ENCODE measurements at places on chromosomes 1 and 21. TPM values are rescaled to one million over a fixed set of nuclear protein-coding genes. Genes with fewer than 3 reads are reported as not detected.
A peak's percentile ranks its signal among the peaks of the same experiment; 100 is the strongest.

The SERINC2 gene
- polyA plus RNA-seq: 45.9 TPM

GRCh38 chr1:53992085-53992874 lies 25.7 kb downstream of the LDLRAD1 start:
- no peak for DNase-seq

DNA sequence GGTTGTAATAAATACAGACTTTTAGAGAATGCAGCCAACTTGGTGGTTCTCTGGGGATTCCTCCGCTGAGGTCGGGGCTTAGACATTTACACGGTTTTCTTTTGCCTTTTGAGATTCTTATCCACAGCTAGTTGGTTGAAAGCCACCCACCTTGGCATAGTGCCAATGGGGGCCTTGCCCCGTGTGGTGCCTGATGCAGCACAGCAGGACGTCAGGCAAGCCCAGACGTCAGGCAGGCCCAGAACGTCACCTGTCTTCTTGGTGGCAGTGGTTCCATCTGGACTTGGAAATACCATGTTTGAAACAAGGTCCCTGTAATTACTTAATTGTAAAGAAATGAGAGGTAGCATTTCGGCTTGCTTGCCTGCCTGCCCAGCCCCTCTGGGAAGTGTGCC lies 78.5 kb downstream of the GALNT2 start:
- no peak for DNase-seq

The CD1E gene
- not detected for polyA plus RNA-seq

The KLF17 gene
- not detected for polyA plus RNA-seq

The NTNG1 gene
- polyA plus RNA-seq: 31.0 TPM

- peak; percentile 28 for DNase-seq
Measured at GRCh38 chr1:86703696-86704457, 499 bp upstream of the SH3GLB1 start.

GRCh38 chr1:72282271-72283021 lies at the start of gene NEGR1:
Gene NEGR1, minus strand, starts transcription at chr1:72282539.
- DNase-seq: peak; percentile 62

- DNase-seq: no peak
Measured at GRCh38 chr21:39650801-39651200, 38.1 kb downstream of the B3GALT5 start.

The CDK18 gene
- 20.1 TPM for polyA plus RNA-seq

The PLCH2 gene
- 1.7 TPM for polyA plus RNA-seq

The S100A11 gene
- 279 TPM for polyA plus RNA-seq

GRCh38 chr1:5954964-5955363 lies 37.3 kb downstream of the NPHP4 start:
- DNase-seq: no peak

DNA sequence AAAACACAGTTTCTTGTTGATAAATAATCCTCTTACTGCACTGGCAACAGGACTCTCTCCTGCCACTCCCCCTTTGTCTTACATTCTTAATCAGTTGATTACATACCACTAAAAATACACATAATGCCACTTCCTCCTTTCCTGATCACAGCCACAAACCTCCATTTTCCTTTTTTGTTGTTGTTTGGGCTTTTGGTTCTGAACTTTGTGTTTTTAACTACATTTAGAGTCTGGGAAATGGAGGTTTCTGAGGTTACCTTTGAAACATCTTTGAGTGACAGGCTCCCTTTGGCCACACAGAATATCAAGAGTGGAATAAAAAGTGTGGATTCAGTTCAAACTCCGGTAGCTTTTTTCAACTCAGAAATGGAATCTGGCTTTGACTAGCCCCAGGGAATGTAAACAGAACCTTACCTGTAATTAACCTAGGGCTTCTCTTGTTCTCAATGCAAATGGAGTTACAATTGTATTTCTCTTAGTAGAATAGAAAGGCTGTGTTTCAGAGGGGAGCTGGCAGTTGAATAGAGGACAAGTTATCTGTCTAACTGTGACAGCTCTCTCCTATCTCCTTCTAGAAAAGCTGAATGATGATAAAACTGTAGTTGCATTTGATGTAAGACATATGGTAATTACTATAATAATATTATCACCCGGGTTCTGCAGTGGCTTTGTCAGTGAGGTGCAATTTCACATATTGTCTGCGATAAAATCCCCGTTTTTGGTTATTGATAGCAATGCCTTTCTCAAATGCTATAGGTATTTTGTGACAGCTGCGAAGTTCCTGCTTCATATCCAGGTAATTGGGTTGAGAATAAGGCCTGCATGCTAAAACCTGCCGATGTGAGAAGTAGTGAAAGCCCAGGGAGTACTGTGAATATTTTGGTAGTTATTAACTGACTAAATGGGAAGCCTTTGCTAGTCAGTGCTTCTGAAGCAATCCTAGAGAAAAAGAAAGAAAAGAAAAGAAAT lies 66.9 kb downstream of the ST6GALNAC5 start:
- no peak for DNase-seq

DNA sequence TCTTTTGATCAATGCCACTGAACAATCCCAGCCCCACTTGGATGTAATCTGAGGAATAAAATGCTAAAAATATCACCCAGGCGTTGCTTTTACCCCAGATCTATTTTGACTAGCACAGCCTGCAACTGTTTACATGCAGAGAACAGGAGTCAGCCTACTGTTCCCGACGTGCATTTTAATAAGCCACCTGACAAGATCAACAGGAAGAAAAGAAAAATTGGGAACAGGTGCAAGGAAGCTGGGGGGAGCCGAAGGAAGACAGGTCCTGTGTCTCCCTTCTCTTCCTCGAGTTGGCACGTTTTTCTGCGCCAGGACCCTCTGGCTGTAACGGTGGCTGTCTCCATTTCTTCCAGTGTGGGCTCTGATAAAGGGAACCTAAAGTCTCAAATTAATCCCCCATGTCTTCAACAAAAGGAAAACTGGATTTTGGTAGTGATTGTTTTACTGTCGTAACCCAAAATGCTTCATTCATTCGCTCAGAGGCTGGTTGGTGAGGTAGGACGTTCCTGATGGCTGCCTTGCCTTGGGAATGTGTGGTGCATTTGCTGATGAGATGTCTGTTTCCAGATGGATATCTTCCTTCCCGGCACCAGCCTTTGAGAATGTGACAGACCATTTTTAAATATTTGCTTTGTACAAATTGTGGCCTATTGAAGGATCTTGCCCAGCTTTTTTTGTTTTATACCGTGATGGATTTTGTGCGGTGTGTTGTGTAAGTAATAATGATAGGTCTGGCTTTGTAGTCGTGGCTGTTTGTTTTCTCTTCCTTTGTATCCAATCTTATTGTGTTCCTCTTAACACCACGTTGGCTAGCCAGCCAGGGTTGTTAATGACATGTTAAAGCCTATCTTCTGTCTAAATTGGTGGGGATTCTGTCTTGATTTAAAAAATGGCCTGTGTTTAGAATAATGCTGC lies 117.5 kb downstream of the C1orf21 start:
- DNase-seq: no peak

DNA sequence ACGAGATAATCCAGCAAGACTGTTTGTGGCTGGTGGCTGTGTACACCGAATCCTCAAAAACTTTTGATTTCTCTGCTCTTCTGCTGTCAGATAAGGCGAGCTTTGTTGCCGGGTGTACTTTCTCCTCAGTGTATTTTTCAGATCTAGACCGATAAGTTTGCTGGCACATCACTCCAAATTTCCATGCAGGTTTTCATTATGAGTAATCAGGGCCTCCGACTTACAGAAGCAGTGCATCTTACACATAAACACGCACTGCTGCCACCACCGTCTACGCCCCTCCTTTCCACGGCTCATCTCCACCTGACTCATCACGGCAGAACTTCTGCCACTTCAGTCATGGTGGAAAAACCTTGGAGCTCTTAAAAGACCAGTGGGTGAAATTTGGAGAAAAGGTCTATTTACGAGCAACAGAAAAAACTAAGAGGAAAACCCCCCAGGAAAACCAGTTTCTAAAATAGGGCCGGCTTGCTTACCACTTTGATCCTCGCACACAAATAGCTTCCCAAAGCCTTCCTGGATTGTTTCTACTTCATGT lies 7.7 kb downstream of the ZBTB21 start:
- DNase-seq: no peak

DNA sequence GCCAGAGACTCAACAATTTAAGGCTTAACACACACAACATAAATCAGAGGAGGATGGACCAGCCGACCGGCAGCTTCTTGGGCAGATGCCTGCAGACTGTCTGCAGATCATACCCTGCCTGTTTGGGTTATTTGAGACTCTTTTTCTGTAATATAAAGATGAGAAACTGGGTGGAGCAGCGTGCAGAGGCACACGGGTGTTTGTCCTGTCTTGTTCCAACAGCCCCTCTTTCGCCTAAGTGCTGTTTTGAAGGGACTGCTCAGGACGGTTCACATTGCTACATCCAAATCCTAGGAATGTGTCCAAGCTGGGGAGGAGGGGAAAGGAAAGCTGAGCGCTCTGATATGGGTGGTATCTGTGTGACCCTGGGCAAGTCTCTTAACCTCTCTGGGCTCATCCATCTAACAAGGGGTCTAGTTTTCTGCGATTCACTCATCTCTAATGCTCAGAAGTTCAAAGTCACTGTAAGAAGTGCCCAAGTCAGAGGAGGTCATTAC lies 149.9 kb downstream of the CLIC6 start:
- DNase-seq: no peak

The FAM72C gene
- 3.3 TPM for polyA plus RNA-seq

- DNase-seq: no peak
Measured at GRCh38 chr1:221711063-221711577, 30.8 kb downstream of the DUSP10 start.

- no peak for DNase-seq
Measured at GRCh38 chr1:53025769-53026112, 36.3 kb upstream of the PODN start.

Data from right renal pelvis (tissue), 4 donors.